ENCODE measurements at places on chromosomes 7 and 10.
A peak's percentile ranks its signal among the peaks of the same experiment; 100 is the strongest.

GRCh38 chr7:75639071-75639885 is 99.5 kb downstream of the HIP1 start:
- peak; percentile 82 for DNase-seq

DNA sequence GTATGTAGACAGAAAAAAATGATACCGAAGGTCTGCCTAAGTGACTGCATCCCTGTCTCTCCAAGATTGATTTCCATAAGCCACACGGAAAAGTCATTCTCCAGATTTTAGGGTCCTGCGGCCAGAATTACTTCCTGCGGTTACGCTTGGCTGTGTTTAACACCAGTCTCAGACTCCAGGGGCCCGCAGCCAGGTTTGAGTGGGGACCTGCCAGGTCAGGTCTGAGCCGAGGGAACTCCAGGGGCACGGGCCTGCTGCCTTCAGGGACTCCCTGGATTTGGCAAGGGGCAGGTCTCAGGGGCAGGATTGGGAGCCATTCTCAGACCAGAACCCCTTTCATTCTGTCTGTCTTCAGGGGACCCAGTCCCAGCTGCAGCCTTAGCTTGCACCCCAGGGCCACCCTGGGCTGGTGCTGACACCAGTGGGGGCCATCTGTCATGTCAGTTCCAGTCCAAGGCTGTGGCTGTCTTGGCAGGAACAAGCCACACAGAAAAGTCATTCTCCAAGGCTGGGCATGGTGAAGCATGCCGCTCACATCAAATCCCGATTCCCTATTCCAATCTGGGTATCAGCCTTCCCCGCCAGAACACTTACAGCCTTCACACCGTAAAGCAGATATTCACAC is 39.0 kb downstream of the TMEM120A start:
- no peak for DNase-seq

DNA sequence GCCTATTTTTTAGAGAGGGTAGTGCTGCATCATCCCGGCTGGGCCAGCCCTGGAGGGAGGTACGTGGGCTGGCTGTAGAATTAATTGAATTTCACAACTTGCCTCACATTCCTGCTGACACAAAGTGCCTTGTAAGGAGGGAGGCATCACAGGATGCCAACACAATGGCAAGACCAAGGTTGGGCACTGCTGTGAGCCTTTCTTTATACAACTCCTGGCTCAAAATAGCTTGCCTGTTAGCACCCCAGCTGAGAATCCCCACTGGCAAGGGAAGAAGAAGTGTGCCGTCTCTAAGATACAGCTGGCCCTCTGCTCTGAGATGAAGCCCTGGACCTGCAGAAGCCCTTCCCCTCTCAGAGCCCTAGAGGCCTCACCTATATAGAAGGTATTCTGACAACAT is 873.9 kb downstream of the GRID1 start:
- peak; percentile 68 for DNase-seq

- DNase-seq: no peak
These were observed 168.7 kb upstream of the HABP2 start for GRCh38 chr10:113384181-113384580.

DNA sequence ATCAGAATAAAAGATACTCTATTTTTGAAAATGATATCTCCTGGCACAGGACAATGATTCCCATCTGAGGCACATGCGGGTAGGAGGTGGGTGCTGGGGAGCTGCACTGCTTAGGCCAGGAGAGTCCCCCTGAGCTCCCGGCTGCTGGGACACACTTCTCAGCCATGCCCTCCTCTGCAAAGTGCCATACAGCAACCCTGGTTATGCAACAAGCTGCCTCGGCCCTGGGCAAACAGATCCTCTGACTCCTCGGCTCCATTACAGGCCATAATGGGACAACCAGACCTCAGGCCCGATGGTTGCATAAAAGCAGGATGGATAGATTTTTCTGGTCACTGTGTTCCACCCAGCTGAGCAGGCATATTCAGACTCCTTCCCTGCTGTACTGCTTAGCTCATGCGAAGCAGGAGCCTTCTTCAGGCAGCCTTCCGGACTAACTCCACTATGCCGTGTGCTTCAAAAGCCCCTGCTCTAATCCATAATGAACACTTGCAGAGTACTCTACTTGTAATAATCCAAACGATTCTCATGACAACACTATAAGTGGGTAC is 6.5 kb upstream of the LEP start:
- no peak for DNase-seq

GRCh38 chr7:7737674-7738073 is 19.3 kb upstream of the RPA3 start:
- no peak for DNase-seq

- DNase-seq: no peak
These were observed 153.7 kb downstream of the GLI3 start for GRCh38 chr7:42083284-42083683.

DNA sequence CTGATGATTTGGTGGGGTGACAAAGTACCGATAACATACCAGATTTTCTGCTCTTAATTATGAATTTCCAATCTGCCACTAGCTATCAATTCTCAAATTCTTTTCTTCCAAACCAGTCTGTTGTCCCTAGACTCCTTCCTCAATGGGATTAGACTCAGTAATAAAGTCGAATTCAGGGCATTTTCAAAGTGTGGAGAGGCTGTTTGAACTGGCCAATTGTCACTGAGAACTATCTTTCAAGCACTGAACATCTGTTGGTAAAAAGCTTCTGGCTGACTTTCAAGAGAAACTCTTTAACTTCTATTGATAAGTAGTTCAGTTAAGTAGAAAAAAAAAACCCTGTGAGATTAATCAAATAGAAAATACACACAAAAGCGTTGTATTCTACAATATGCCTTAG is 108.9 kb downstream of the SAMD9 start:
- DNase-seq: no peak

DNA sequence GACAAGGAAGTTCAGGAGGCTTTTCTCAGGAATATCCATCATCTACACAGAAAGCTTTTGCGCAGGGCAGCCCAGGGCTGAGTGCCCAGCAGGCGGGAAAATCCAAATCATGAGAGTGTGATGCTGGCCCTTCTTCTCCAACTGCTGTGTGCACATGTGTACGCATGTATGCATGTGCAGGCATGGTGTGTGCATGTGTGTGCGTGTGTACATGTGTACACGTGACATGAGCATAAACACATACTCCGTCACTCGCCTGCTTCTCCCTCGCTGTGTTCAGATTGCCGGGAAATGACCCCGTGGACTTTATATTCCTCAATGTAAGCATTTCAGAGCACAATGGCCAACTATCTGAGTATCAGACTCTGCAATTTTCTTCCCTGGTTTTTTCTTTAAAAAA is 85.1 kb downstream of the PRPF18 start:
- DNase-seq: no peak

- DNase-seq: peak; percentile 79
These were observed 22.6 kb upstream of the AMZ1 start for GRCh38 chr7:2665359-2665791.

GRCh38 chr7:71019706-71020105 is 112.2 kb upstream of the GALNT17 start:
- DNase-seq: no peak

- no peak for DNase-seq
These were observed 11.7 kb upstream of the TRIM8 start for GRCh38 chr10:102632394-102633111.

DNA sequence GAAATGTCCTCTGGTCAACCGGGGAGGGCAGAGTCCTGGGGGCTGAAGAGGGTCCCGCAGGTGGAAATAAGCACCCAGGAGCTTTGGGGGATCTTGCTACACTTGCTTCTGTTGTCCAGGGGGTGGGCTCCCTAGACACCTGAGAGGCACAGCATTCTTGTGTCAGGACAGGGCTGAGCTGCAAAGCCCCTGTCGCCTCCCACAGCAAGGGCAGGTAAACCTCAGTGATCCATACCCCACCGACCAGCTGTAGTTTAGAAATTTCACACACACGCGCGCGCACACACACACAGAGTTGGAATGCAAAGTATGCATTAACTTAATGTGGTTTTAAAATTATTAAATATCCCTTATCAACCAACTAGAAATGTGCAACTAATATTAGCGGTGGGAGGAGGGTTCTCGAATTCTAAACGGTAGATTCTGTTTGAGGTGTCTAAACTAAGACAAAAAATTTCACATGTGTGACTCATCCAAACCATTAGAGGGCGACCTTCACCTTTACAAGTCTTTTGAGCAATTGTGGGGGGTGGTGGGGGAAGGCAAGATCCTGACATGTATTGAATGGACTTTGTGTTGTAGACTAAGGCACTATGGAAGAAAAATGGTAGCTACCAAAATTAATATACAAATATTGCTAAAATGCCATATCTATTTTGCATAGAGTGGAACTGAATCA is 34.3 kb upstream of the PTF1A start:
- peak; percentile 30 for DNase-seq

DNA sequence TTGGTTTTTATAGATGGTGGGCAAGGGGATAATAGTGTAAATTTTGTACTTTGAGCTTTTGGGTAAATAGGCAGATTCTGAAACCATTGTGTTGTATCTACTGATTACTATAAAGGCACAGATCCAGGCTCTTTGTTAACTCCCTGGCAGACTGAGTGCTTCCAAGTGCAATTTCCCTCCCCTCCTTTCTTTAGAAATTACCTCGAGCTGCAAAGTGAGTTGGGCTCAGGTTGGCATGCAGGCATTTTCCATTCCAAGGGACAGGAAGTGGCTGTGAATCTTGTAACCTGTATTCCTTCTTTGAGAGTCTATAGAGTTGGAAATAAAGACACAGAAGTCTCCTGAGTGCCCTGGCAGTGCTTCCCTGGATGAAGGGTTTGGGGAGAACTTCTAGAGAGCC is 494.2 kb upstream of the GALNT17 start:
- no peak for DNase-seq

DNA sequence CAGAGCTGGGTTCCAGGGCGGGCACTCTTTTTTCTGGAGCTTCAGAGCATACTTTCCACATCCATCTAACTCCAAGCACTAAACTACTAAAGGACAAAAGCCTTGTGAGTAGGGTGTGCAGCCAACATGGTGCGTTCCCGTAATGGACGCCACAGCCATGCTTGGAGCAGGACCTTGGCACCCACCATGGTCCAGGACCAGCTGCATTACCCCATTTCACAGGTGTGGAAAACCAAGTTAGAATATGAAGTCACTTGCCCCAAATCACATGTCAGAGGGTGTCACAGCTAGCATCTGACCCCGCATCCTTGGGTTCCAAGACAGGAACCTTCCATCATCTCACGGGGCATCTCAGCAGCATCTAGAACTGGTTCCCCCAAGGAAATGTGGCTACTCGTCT is 112.4 kb downstream of the SMURF1 start:
- no peak for DNase-seq

GRCh38 chr7:50268990-50269389 is 35.5 kb upstream of the IKZF1 start:
- DNase-seq: no peak

DNA sequence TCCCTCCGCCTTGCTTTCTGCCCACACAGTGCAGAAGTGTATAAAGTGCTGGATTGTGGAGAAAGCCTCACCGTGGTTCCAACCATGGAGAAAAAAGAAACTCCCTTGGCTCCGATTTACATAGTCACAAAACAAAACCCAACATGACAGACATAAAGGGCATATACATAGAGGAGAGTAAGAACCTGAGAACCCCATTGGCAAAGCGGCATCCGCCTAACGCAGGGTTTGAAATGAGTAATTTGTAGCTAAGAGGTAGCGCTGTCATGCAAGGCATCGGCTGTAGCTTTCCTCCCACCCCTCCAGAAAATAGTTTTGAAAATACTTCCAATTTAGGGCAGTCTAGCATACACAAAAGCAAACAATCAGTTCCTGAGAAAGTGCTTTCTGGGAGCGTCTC is 126.0 kb upstream of the NRBF2 start:
- DNase-seq: no peak

- DNase-seq: no peak
These were observed 34.4 kb downstream of the BCAP29 start for GRCh38 chr7:107614425-107614824.

- DNase-seq: no peak
These were observed 42.6 kb upstream of the TRIM8 start for GRCh38 chr10:102601639-102602038.

DNA sequence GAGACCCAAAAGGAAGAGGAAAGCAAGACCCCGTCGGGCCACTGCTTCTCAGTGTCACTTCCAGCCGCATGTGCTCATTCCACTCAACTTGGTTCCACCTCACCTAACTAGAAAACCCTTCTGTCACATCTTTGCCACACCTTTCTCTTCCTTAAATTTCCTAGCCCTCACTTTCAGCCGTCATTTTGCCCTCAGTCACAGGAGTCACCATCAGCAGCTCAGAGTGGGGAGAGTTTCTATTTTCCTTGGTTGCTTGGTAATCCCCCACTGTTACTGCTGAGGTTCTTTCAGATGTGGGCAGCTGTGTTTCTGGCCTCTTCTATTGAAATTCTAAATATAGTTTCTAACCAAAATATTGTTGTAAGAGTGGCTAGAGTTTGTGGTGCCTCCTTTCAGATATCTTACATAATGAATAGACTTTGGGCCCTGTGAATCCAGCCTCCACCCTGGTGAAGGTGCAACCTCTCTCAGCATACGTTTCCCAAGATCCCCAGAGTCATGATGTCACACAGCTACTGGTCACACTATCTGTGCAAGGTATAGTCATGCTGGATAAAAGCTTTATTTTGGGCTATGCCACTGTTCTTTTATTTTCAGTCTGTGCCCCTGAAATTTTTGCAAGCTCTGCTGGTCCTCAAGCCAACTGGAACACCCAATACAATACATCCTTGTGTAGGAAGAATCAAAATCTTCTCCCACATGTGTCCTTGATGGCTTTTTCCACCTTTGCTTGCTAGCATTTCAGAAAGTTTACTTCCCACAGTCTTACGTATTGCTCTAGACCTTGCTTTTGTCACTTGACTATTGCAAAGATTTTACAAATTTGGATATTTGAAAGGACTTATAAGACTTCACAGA is 9.2 kb downstream of the AGBL3 start:
- no peak for DNase-seq

GRCh38 chr10:44935966-44936295 is 23.7 kb upstream of the RASSF4 start:
- no peak for DNase-seq

DNA sequence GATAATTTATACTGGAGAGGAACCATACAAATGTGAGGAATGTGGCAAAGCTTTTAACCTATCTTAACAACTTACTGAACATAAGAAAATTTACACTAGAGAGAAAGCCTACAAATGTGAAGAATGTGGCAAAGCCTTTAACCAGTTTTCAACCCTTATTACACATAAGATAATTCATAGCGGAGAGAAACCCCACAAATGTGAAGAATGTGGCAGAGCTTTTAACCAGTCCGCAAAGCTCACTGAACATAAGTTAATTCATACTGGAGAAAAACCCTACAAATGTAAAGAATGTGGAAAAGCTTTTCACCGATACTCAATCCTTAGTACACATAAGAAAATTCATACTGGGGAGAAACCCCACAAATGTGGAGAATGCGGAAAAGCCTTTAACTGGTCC is 37.9 kb downstream of the ZNF138 start:
- DNase-seq: no peak

GRCh38 chr10:34305189-34305588 is 509.9 kb downstream of the PARD3 start:
- DNase-seq: peak; percentile 88

GRCh38 chr7:2299131-2299829 is 15.0 kb downstream of the SNX8 start:
- DNase-seq: no peak

Data from ELF-1 (cell line).